Aorta (tissue), 5 donors: ENCODE measurements at places on chromosomes 3 and 15. TPM values are rescaled to one million over a fixed set of nuclear protein-coding genes. Genes with fewer than 3 reads are reported as not detected.

SI gene
- total RNA-seq: not detected

TMEM212 gene
- not detected for total RNA-seq

- H3K4me3 ChIP-seq: no peak overlapping the region
- no peaks in the 10 kb centered on the region for H3K27me3 ChIP-seq
- no peak overlapping the region for H3K27ac ChIP-seq
These were observed 14.1 kb downstream of the B3GNT5 start for GRCh38 chr3:183267140-183267539.

GRCh38 chr15:77026501-77027110 is 31.7 kb downstream of the PSTPIP1 start:
- H3K36me3 ChIP-seq: no peaks in the 10 kb centered on the region
- H3K4me3 ChIP-seq: no peak overlapping the region
- no peaks in the 10 kb centered on the region for H3K27me3 ChIP-seq
- no peaks in the 10 kb centered on the region for H3K4me1 ChIP-seq
- no peak overlapping the region for H3K27ac ChIP-seq

DNA sequence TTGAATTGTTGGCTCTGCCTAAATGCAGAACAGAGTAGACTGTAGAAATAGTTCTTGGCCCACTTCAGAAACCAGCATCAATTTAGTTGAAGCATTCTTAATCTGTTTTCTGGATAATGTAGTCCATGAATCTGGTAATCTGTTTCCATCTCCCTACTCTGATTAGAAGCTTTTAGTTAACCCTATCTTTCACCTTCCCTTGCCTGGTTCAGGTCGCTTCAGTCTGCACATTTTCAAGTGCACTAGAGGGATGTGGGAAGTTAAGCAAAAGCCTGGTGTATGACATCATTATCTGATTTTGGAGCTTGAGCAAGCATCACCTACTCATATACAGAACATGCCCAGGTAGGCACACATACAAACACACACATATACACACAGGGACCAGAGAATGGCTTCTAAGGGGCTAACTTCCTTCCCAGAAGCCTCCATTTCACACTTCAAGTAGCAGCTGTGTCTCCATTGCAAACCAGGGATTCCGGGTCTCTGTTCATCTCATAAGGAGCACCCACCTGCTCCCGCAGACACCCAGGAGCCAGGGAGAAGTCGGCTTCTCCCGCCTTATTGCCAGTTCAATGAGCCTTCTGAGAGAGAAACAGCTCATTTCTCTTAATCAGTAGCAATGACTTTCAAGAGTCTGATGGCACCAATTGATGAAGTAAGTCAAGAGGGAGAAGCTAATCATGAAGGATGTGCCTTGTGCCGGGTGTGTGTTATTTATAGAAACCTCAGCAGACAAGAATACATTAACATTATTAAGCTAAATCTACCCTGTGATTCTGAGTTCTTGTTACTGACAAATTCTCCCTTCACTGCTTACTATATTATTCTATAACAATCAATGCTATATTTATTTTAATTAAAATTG is 347.9 kb upstream of the STAC start:
- H3K4me3 ChIP-seq: no peak overlapping the region
- no peaks in the 10 kb centered on the region for H3K27me3 ChIP-seq
- no peak for DNase-seq

DNA sequence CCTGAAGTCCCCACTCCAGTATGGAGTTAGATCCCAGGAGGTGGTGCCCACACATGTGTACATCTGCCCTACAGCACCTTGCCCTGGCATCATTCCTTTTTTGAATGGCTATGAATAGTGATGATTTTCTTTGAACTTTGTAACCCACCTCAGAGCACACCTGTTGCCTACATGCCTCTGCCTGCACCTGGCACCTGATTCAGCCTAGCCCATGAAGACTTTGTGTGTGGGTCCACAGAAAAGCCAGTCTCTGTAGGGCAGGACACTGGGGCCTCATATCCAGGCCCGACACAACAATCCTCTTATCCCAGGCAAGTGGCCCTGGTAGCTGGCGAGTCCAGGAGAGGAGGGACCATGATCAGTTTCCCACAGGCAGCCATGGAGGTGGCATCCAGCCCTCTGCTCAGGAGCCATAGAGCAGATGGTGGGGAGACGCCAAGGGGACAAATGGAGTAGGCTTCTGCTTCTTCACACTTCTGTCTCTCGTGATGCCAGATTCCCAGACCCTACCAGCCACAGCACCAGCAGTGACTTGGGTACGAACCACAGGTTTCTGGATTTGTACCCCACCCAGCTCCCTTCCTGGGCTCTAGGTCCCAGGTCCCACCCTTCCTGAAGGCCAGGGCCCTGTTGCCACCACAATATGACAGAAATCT is 230.7 kb downstream of the UACA start:
- H3K4me1 ChIP-seq: no peaks in the 10 kb centered on the region
- no peaks in the 10 kb centered on the region for H3K36me3 ChIP-seq
- no peak overlapping the region for H3K4me3 ChIP-seq
- no peak for DNase-seq
- no peaks in the 10 kb centered on the region for H3K27me3 ChIP-seq

DNA sequence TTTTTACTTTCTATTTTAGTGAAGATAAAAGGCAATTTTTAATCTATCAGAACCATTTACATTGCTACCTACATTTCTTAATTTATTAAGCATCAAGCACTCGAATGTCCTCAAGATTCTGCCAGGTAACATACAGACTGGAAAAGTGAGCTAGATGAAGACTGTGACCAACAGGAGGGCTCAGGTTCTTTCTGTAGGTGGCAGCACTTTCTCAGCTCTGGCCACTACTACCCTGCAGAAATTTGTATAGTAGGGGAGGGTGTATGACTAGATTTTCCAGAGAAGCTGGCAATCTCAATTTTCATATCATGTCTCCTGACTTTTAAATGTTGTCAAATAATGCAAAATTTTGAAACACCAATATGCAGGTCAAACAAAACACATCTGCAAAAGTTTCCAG is 165.0 kb upstream of the SUCLG2 start:
- DNase-seq: no peak
- no peak overlapping the region for H3K4me3 ChIP-seq
- H3K4me1 ChIP-seq: no peaks in the 10 kb centered on the region
- no peaks in the 10 kb centered on the region for H3K27me3 ChIP-seq
- no peaks in the 10 kb centered on the region for H3K36me3 ChIP-seq

- no peaks in the 10 kb centered on the region for H3K27me3 ChIP-seq
- no peak overlapping the region for H3K27ac ChIP-seq
- H3K4me1 ChIP-seq: no peaks in the 10 kb centered on the region
- DNase-seq: peak; percentile 51
These were observed 102.8 kb downstream of the SNRPN start for GRCh38 chr15:25057574-25057973.
